ENCODE measurements at places on chromosomes 4 and X.
A peak's percentile ranks its signal among the peaks of the same experiment; 100 is the strongest.

DNA sequence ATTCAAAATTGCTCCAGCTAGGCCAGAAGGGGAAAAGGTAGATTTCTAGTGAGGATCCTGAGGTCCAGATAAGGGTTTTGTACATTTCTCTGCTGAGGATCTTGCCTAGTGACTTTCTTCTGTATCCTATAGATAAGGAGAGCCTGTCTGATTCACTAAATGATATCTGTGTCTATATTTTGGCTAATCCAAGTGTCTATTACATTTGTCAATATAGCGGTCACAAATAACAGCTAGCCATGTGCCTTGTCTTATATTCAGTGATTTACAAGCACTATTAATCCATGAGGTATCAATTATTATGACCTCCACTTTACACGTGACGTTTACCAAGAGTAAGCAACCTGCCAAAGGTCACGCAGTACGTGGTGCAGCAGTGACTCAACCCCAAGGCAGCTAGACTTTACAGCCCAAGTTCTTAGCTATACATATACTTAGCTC, 41.6 kb downstream of the TMEM165 start:
- no peak for DNase-seq

DNA sequence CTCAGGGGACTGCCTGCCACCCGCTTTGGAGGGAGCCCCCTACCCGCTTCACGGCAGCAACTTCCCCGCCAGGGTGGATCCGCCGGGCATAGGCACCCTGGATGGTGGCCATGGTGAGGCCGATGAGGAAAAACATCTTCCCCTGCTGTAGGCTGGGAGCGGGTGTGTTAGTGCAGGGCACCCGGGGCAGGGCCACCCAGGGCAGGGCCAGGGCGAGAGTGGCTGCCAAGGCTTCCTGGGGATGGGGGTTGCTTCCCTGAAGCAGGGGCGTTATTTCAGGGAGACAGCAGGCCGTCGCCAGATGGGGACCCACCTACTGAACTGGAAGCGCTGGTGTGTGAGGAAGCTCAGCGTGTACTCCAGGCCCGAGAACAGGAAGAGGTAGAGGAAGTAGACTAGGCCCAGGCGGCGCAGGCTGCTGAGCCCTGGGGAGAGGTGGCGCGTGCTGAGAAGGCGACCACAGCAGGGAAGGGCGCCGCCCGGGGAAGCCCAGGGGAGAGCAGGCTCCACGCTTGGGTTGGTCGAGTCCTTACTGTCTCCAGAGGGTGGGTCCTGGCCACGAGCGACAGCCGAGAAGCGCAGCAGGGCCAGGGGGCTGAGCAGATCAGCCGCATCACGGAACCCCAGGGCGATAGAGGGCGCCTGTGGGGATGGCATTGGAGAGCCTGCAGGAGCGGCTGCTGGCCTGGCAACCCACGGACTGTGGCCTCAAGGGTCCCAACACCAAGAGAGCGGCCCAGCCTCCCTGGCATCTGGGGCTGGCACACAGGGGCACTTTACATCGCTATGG, 31.5 kb downstream of the NOP14 start:
- no peak for DNase-seq

DNA sequence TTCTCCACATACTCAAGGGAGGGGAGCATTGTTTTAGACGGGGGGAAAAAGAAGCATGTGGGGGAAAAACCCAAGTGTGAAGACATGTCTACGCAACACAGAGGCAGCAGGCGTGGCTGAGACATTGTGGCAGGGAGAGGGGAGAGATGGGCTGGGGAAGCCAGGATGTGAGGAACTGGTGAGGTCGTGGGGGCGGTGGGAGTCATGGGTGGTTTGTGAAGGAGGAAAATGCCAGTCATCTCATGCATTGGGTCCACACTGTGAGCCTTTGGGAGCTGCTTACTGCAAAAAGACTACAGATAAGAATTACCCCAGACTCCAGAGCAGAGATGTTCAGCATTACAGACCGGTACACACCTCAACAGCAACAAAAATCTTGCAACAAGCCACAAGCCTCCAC, 2.1 kb downstream of the JAKMIP1 start:
- no peak for DNase-seq

- DNase-seq, result no peak
Measured at GRCh38 chrX:39047174-39047573, 245.9 kb downstream of the MID1IP1 start.

GRCh38 chrX:97787849-97788248, 904.1 kb downstream of the RPA4 start:
- DNase-seq, result no peak

GRCh38 chr4:44760142-44760898, 34.0 kb upstream of the GNPDA2 start:
- DNase-seq, result peak; percentile 6

DNA sequence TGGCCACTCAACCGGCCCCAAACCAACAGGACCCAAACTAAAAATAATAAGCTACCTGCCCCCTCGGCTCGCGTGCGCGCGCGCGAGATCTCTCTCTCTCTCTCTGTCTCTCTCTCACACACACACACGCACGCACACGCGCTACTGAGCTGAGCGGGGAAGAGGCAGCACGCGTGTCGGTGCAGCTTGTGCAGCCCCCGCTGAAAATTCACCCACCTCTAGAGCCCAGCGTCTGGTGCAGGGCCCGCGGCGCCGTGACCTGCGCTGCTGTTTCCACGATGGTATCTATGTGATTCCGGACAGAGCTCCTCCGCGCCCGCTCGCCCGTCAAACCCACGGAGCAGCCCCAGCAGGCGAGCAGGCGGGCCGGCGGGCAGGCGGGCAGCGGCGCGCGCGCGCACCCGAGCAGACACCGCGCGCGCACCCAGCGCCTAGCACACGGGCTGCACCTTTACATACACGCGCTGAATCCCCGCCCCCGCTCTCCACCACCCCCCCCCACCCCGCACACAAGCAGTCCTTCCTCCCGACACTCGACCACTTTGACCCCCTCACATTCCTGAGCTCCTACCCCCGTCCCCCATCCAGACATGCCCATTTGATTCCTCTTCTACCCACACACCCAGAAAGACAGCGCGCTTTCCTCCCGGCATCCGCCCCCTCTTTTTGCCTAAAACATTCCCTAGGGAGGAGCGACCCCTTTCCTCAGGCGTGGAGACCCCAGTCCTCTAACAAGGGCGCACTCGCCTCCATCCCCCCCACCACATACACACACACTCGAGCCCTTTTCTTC, 1.0 kb downstream of the SLITRK4 start:
- no peak for DNase-seq

- DNase-seq, result no peak
Measured at GRCh38 chr4:150805183-150806025, 209.7 kb downstream of the LRBA start.
